ENCODE measurements at places on chromosomes 1 and 21.

DNA sequence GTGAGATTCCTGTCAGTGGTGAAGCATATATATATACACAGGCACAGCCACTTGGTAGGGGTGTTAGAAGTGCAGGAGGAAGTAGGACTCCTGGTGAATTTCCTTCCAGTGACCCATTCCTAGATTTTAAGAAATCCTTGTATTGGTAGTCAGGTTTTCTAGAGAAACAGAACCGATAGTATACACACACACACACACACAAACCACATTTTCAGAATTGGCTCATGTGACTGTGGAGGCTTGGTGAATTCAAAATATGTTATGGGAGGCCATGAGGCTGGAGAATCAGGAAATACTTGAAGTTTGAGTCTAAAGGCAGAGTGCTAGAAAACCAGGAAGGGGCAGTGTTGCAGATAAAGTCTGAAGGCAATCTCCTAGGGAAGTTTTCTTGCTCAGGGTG, 114.2 kb downstream of the FCRL5 start:
- no peak for DNase-seq

GRCh38 chr1:231248778-231249177, 7.8 kb downstream of the GNPAT start:
- DNase-seq = no peak

GRCh38 chr1:33031506-33031905, 5.2 kb downstream of the AK2 start:
- no peak for DNase-seq

GRCh38 chr1:240319998-240320397, 228.3 kb downstream of the FMN2 start:
- DNase-seq = no peak

DNA sequence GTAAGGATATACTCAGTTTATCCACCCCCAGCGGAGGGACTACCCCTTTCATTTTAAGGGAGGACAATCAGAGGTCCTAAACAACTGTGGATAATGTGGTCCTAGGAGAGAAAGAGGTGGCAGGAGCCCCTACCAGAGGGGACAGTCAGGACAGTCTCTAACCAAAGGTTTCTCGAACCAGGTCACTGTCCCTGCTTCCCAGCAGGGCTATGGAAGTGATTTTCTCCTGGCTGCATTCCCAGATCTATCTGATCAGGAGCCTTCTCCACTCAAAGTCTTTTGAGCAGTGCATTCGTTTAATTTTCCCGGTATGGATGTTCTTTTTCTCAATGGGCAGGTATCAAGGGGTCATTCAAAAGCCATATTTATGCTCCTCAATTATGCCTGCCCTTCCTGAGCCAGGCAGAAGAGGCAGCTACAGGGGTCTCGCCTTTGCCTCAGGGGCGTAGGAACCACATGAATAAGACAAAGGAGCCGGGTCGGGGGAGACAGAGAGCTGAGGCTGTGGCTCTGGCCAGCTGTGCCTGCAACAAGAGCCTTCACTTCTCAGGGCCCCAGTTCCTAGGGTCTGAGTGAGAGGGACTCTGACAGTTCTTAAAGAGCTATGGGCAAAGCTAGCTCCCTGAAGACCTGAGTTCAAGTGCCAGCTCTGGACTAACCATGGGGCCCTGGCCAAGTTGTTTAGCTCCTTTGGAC, 62.5 kb upstream of the DMRTB1 start:
- no peak for DNase-seq

- no peak for DNase-seq
Measured at GRCh38 chr1:149977345-149977744, 33.2 kb downstream of the OTUD7B start.

- no peak for DNase-seq
Measured at GRCh38 chr21:24903994-24904635, 703.2 kb downstream of the MRPL39 start.

- no peak for DNase-seq
Measured at GRCh38 chr1:21278860-21279845, 11.1 kb downstream of the ECE1 start.

DNA sequence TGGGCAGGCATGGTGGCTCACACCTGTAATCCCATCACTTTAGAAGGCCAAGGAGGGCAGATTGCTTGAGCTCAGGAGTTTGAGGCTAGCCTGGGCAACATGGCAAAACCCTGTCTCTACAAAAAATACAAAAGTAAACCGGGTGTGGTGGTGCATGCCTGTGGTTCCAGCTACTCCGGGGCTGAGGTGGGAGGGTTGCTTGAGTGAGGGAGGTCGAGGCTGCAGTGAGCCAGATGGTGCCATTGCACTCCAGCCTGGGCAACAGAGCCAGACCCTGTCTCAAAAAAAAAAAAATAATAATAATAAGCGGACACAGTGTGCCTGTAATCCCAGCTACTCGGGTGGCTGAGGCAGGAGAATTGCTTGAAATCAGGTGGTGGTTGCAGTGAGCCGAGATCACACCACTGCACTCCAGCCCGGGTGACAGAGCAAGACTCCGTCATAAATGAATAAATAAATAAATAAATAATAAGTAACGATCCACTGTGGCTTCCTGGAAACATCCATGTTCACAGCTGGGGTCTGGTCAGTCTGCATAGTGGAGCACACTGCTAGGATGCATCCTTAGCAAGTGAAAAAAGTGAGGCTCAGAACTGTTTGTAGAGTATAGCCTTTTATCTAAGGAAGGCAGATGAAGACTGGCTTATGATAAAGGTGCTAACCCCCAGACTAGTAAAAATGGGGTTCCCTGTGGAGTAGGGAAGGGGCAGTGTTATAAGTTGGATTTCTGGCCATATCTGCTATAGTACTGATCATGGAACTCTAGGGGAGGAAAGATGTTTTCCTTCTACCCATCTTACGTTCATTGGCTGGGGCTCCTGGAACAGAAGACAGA, 15.7 kb downstream of the PKNOX1 start:
- DNase-seq = no peak

Measured in activated naive CD8-positive, alpha-beta T cell treated with anti-CD3 and anti-CD28 coated beads, Interleukin-2, amount 50 U/mL, for 24 hours (primary cell).